ENCODE measurements at places on chromosomes 2 and 18.

GRCh38 chr2:37774976-37775907, 103.8 kb upstream of the CDC42EP3 start:
- DNase-seq = no peak

- DNase-seq = no peak
These were observed 21.2 kb downstream of the CNTNAP5 start for GRCh38 chr2:124046332-124046731.

DNA sequence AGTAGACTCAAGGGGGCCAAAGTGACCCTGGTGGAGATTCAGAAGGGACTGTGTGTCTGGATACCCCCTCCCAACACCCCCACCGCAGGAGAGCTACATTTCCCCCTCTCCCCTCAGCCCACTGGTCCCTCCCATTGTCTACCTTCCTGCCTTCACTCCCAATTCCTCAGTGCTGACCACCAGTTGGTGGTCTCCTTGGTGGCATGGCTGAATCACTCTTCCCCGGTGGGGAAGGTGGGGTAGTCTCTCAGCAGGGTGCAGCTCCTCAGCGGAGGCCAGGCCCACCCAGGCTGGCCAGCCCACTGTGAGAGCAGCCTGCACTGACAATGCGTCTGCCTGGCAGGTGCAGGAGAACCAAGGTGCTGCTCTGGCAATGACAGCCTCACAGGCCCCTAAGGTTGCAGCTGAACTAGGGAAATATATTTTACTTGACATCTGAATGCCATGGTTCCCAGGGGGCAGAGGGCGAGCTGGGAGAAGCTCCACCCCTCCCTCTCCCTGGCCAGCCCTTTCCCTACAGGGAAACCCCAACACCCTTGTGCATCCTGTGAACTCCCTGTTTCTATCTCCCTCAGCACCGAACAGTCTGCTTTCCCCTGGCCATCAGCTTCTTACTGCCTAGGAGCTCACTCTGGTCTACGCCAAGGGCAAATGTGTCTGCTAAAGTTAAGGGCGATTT, 62.6 kb upstream of the PAX8 start:
- DNase-seq = no peak

DNA sequence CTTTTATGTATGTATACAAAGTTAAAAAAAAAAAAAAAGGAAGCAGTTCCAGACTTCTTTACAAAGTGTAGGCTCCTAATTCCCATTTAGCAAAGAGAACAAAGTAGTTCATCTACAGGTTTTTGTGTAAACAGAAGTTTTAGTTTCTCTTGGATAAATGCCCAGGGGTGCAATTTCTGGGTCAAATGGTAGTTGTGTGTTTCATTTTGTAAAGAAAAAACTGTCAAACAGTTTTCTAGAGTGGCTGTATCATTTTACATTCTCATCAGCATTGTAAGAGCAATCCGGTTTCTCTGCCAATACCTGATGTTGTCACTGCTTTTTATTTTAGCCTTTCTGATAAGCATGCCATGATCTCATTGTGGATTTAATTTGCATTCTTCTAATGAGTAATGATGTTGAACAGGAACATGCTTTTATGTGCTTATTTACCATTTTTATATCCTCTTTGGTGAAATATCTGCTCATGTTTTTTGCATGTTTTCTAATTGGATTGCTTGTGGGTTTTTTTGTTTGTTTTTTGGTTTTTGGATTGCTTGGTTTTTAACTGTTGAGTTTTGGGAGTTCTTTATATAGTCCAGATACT, 16.6 kb upstream of the PSME4 start:
- DNase-seq = no peak

DNA sequence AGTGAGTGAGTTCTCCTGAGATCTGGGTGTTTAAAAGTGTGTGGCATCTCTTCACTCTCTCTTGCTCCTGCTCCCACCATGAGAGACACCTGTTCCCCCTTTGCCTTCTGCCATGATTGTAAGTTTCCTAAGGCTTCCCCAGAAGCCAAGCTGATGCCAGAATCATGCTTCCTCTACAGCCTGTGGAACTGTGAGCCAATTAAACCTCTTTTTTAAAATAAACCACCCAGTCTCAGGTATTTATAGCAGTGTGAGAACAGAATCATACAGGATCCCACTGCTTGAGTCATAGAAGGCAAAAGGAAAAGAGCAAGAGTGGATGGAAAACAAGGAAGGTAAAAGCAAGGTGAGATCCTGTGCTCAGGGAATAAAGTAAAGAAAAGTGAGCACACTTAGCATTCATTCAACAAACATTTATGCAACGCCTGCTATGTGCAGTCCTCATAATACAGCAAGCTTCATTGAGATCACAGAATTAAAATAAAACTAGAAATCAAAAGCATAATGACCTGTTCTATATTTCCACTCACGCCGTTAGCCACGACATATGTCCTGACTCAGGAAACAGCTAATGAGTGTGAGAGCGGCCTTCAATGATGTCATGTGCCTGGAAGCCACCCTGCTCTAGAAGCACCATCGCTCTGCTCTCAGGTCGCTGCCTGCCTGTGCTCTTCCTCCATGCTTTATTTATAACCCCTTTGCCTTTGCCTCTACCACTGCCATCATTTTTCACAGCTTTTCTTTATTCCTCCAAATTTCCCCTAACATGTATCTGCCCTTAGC, 11.3 kb upstream of the COPS8 start:
- DNase-seq = no peak

DNA sequence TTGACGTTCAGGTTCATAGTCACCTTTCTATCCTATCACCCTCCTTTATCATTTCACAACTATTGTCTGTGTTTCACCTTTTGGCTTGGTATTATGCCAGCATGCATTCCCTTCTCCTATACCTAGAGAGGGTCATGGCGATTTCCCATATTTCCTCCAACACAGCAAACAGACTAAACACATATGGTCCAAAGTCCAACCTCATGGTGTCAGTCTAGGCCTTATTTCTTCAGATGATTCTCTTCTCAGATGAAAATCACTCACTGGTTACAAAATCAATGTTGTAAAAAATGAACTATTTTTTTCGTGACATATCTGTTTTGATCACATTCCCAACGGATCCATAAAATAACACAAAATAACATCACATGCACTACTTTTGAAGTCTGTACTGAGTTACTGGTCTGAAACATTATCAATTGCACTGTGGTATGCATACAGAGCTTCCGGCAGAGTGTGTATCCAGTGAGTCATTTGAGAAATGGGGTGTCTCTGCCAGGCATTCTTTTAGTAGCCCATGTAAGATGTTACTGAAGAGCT, 204.8 kb upstream of the GALNT5 start:
- no peak for DNase-seq

- no peak for DNase-seq
These were observed 1.3 kb downstream of the SPTBN1 start for GRCh38 chr2:54457323-54458023.

DNA sequence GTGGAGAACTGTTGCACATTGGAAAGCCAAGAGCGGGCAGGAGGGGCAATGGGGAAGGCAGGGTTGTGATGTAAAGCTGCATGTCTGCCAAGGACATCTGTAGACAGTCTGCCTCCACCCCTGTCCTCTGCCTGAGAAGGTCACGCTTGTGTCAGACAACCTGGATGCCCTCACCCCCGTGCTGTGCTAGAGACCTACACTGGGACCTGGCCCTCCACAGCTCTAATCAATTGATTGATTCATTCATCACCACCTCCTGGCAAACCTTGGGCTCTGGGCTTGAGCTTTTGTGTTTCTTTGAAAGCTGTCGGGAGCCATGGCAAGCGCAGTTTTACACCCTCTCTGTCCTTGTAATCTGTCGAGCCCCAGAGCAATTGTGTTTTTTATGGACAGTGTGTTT, 41.1 kb downstream of the MARCO start:
- DNase-seq = no peak

DNA sequence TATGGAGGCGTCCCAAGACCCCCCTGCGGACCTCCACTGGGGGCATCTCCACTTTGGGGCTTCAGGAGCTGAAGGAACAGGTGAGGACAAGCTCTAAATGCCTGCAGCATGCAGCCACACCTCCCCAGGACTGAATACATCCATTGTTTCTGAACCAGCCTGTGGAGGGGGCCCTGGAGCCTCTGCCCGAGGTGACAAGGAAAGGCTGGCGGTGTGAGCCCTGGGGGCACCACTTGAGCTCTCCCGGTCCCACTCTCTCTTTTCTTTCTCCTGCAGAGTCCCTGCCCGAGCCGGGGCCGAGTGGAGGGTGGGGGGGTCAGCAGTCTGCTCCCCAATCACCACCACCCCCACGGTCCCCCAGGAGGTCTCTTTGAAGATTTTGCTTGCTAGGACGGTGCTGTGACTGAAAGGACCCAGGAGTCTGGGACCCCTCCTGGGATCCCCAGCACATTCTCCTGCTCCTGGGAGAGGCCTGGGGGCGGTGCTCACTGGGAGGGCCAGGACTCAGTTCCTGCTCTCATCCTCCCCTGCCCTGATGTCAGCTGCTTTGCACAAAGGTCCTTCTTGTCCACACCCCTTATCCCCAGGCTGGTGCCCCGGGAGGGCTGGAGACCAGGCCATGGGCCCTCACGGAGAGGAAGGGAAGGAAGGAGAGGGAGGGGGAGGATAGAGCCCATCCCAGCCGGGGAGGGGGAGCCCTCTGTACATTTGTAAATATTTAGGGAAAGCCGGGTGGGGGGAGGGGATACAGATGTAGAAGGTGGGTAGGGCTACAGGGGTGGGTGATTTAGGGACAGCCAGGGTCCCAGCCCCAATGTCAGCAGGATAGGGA, 5.7 kb downstream of the CHPF start:
- DNase-seq = no peak
